ENCODE measurements at places on chromosomes 6 and 20.

DNA sequence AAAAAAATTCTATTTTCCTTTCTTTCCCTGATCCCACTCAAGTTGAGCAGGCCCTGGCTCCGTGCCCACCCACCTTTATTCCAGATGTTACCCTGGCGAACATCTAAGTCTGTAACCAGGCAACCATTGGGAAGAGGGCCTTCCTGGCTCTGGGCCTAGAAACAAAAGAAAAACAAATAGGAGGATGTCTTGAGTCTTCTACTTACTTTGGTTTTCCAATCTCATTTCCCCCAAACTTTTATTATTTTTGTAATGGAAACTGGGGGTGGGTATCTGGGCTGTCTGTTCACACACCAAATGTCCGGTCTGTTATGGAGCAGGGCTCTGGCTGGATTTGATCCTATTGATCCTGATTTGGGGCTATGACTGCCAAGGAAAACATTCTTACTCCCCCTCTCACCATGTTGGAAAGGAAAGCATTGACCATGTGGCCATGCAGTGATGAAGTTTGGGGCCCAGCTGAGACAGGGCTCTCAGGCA, 744.1 kb downstream of the DHX35 start:
- no peak for DNase-seq

DNA sequence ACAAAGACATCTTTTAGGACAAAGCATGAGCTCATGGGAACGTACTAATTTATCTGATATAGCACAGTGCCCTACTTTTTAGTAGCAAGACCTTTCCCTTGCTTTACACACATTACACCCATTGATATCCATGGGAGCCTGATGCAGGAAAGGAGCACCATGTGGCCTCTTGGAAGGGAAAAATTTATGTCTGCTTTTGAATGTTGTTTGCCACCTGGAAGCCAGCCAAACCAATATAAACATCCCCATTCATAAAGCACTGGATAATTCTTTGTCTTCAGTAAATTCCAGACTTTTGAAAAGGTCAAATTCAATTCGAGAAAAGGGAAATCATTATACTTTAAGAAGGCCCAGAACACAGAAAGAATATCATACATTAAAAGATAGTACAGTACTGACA, 152.3 kb upstream of the BEND6 start:
- no peak for DNase-seq

DNA sequence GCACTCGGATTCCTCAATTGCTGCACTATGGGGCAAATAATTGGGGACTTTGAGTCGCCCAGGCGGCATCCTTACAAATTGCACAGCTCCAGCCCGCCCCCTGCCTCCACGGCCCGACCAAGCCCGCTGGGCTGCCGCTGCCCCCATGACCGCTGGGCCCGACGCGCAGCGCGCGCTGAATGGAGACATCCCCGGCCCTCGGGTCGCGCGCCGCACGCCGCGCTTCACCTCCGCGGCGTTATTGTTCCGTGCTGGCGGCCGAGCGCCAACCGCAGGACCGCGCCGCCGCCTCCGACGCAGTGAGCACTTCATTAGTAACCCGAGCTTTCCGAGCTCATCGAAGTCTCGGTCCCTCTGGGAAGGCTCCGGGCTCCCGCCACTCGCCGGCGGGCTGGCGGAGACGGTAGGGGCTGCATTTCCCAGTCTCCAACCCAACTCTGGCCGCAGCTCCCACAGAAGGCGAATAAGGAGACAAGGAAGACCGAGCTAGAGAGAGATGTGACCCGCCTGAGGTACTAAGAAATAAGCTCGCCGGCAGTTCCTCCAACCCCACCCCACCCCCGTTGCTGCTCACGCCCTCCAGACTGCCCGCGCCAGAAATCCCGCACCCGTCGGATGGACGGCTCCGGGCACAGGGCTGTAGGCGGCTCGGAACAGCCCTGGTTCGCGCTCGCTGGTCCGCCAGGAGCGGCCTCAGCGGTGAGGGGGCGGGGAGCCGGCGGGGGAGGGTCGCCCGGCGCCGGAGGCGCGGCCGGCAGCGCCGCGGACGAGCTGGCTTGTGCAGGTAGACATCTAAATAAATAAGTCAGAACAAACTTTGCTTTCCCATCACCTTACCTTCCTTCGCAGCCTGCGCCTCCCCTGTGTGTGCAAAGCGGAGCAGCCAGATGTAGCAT, 703 bp downstream of the EPHA7 start:
- DNase-seq: no peak

GRCh38 chr20:62219992-62220665, at the start of gene HRH3:
HRH3 (minus strand) TSS chr20:62220278; CDS start chr20:62219970, 308 bp downstream.
- DNase-seq: no peak

DNA sequence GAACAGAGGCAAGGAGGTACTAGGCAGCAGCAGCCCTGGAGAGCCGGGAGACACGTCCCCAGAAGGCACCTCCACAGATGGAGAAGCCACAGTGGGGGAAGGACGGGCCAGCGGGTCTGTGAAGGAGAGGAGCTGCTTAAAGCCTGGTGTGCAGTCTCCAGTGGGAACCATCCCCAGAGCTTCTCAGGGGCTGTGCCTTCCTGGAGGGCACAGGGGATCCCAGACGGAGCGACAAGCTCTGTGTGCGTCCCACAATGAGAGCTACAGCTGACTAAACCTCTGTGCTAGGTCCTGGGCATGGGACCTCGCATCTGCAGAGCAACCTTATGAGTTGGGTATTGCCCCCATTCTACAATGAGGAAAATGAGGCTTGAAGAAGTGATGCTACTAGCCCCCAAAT, 50.7 kb downstream of the EZR start:
- DNase-seq: no peak

DNA sequence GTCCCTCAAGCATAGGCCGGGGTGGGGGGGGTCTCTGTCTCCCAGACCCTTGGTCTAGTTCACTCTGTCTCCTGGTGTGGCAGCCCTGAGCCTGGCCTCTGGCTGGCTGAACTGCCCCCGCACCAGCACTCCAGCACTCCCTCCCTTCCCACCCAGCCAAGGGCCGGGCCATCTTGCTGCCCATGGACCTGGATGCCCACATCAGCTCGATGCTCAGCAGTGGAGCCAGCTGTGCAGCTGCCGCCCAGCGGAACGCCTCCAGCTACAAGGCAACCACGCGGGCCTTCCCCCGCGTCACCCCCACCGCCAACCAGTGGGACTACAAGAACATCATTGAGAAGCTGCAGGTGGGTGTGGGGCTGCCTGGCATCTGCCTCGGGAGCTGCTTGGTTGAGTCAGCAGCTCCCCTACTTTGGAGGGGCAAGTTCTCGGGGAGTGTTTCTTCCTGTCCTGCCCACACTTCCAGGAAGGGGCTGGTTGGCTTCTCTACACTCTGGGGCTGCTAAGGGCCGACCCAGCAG, 28.4 kb downstream of the UQCC2 start:
- DNase-seq: no peak

GRCh38 chr20:4449957-4450715, 271.6 kb upstream of the PRND start:
- no peak for DNase-seq

- DNase-seq: no peak
Observed at GRCh38 chr6:74713941-74714340, 491.9 kb downstream of the COL12A1 start.

GRCh38 chr20:1627200-1627550, 7.4 kb upstream of the SIRPB1 start:
- no peak for DNase-seq

GRCh38 chr20:13412806-13413445, 191.9 kb downstream of the ISM1 start:
- no peak for DNase-seq

GRCh38 chr6:166958926-166959861, 2.8 kb upstream of the RNASET2 start:
- no peak for DNase-seq

DNA sequence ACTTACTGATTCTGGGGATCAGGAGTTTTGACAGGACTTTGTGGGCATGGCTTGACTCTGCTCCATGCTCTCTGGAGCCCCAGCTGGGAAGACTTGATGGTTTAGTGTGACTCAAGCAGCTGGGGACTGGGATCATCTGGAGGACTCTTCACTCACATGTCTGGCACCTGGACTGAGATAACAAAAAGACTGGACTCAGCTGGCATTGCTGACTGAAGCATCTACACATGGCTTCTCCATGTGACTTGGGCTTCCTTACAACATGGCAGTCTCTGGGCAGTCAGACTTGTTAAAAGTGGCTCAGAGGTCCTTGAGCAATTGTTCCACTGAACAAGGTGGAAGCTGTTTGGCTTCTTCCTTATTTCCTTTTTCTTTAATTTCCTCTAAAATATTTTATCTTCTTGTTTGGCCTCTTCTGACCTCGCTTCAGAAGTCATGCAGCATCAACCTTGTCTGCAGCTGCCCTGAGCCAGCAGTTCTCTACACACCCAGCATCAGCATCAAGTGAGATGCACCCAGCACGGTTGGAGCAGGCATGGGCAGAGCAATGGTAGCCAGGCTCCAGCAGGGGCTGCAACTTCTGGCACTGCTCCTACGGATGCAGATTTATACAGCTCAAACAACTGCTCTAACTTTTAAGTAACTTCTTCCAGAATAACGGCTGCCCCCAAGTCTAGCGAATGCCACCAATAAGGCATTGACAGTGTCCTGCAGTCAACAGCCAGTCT, 5.6 kb upstream of the HM13 start:
- no peak for DNase-seq

GRCh38 chr6:98841621-98842341, 7.4 kb downstream of the POU3F2 start:
- no peak for DNase-seq

DNA sequence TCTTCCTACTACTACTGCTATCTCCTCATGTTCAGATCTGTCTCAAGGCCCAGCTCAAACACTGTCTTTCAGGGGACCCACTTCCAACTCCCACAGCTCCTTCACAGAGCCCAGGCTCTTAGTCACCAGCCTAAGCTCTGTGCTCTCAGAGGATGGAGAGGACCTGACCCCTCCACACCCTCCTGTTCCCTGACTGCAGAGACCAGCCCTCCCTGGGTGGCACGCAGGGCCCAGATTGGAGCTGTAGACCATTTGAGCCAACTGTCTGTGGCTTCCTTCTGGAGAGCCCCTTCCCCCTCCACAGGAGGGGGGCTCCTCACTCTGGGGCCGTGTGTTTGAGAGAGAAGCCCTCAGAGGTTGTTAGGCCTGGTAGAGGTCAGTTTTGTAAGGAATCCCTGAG, 9.8 kb downstream of the SNPH start:
- no peak for DNase-seq

- DNase-seq: no peak
Observed at GRCh38 chr6:137843211-137843610, 23.8 kb upstream of the TNFAIP3 start.

DNA sequence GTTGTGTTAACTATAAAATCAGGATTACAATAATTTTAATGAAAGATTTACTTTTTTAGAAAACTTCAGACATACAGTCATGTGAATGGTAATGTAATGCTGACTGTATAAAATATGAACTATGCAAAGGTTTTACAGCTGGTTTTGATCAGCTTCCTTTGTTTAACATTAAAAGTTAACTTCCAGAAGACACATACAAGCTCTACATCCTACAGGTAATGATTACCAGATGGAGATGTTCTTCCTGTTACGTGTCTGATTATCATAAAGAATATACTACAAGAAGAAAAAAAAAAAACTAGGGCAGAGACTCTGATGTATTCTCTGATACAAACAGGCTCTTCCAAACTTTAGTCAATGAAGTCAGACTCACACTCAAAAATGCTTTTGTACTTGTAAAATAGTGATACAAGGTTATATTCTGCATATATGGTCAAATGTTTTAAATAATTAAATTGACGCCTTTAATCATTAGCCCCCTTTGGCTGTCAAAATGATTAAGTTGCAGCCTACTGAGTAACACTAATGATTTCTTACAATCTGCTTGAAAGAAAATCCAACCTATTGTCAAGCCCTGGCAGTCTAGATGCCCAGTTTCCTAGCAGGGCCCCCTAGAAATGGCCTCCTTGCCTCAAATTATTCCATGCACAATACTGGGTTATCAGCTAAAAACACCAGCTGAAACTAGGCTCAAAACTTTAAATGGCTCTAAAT, 251.8 kb upstream of the RUNX2 start:
- no peak for DNase-seq

DNA sequence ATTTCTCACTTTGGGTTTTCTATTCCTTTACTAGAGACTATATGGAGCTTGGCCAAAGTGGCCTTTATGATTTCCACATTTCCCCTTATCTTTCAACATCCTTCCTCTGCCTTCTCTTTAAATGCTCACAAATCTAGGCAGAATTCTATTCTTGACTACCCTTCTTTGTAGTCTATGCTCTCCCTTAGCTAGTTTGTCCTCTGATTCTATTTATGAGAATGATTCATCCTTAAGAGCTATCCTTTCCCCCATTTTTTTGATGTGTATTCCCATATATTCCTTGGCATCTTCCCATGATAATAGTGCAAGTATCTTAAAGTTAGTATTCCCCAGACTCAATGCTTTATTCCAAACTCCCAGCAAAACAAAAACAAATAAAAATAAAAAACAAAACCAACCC, 53.1 kb downstream of the IL20RA start:
- DNase-seq: no peak

DNA sequence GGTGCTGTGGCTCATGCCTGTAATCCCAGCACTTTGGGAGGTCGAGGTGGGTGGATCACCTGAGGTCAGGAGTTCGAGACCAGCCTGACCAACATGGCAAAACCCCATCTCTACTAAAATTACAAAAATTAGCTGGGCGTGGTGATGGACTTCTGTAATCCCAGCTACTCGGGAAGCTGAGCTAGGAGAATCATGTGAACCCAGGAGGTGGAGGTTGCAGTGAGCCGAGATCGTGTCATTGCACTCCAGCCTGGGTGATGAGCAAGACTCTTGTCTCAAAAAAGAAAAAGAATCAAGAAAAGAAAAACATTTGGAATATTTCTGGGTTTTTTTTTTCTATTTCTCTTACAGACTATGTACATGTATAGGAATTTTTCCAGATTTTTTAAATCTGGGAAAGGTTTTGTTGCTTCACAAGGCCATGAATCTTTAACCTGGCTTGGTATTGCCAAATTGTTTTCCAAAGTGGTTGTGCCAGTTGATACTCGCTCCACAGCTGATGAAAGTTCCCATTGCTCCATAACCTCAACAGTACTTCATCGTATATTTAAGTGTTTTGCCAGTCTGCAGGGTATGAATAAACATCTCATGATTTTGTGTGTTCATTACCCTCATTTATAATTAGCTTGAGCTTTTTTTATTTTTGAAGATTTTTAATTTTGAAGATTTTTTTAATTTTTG, 33.5 kb downstream of the RNF217 start:
- DNase-seq: no peak

- peak; percentile 45 for DNase-seq
Observed at GRCh38 chr6:90286884-90287488, 9.7 kb downstream of the BACH2 start.
